ENCODE measurements at places on chromosomes 6 and 20. TPM values are rescaled to one million over a fixed set of nuclear protein-coding genes. Genes with fewer than 3 reads are reported as not detected.

The PSORS1C2 gene
- 52.6 TPM for total RNA-seq

The KCNG1 gene
- not detected for total RNA-seq

The SLC17A3 gene
- total RNA-seq = not detected

The HSPA12B gene
- total RNA-seq = 5.6 TPM

The KIF25 gene
- 0.86 TPM for total RNA-seq

The GSTA2 gene
- not detected for total RNA-seq

The KHDC1 gene
- total RNA-seq = 0.13 TPM

DNA sequence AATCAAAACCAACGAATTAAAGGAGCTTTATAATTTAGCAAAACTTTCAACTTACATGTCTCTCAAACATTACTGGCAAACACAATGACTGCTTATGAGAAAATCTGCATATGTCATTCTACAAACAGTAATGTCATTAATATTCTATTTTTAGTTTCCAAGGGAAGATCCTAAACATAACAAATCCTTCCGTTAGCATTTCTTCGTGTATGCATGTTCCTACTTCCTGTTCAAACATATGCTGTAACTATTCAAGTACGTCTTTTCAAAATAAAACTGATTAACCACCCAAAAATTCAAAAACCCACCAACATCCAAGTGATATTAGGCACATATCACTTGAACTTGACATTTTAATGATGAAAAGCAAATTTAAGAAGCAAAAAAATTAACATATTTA, 131.3 kb downstream of the HACE1 start:
- DNase-seq = no peak

- DNase-seq = no peak
Measured at GRCh38 chr6:30493643-30494250, 4.4 kb downstream of the HLA-E start.

GRCh38 chr6:125095580-125096301, 57.8 kb upstream of the TPD52L1 start:
- no peak for DNase-seq

GRCh38 chr6:163554663-163555062, 140.1 kb downstream of the QKI start:
- peak; percentile 88 for DNase-seq

DNA sequence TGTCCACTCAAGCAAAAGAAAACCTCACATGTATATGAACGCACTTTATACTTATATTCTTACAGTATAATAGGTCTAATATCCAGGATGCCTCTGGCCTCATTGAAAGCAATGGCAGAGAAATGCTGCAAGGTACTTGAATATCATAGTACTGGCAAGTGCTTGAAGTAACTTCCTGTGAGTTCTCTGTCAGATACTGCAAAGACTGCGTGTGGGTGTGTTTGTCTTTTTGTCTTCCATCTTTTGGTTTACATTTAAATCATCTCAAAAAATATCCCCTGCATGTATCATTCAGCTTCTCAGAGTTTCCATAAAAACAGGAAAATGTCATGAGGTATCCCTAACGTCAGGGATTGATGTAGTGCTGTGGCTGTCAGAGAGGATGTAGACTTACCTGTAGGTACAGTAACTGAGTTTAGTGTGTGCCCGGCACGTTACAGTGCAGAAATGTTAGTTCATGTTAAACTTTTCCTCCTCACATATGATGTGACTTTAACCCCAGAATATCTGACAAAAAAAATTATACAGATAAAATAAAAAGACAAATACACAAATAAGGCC, 184.3 kb downstream of the DST start:
- DNase-seq = no peak

- DNase-seq = no peak
Measured at GRCh38 chr6:54473328-54473727, 165.1 kb downstream of the TINAG start.

- no peak for DNase-seq
Measured at GRCh38 chr6:74091136-74091793, 395.3 kb downstream of the CD109 start.

DNA sequence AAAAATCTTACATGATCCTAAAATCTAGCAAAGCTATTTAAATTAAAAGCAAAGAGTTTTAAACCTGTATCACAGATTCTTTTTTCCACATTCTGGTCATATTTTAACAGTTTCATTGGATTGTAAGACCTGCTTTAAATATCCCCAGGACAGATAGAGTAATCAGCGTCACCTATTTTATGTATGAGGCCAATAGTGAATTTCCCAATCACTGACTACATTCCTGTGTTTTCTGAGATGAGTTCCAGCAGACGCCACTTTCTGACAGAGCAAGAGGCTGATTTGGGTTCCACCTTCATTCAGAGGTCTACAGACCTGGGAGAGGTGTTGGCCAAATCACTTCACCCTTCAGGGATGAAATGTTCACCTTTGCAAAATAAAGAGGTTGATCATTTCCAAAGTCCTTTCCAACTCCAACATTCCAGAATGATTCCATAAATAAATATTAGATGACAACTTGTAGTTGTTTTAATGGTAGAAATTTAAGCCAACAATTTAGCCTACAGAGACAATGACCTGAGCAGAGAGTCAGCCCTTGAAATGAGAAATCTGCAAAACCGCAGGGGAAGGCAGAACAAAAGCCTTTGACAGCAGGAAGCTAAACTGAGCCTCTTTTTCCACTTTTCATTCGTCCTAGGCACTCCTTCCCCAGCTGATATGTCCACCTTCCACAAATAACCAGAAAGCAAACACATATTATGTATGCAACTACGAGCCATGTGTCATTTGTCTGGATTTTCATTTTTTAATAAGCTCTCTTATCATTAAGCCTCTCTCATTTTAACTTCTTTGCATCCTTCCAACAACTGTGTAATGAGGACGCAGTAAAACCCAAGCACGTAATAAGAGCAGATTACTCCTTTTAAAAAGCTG, 105.2 kb downstream of the TFAP2A start:
- DNase-seq = no peak

DNA sequence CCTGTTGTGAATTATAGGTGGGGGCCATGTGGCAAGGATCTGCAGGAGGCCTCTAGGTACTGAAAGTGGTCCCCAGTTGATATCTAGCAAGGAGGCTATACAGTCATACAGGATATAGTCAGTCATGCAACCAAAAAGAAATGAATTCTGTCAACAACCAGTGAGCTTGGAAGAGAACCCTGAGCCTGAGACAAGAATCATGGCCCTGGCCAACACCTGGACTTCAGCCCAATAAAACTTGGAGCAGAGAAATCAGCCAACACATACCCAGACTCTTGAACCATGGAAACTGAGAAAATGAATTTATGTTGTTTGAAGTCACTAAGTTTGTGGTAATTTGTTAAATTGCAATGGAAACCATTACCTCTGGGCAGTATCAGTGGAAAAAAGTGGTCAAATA, 370.2 kb downstream of the KIF16B start:
- no peak for DNase-seq

GRCh38 chr6:145904391-145904790, 59.8 kb downstream of the SHPRH start:
- no peak for DNase-seq

- no peak for DNase-seq
Measured at GRCh38 chr6:11460837-11461661, 76.5 kb upstream of the TMEM170B start.

DNA sequence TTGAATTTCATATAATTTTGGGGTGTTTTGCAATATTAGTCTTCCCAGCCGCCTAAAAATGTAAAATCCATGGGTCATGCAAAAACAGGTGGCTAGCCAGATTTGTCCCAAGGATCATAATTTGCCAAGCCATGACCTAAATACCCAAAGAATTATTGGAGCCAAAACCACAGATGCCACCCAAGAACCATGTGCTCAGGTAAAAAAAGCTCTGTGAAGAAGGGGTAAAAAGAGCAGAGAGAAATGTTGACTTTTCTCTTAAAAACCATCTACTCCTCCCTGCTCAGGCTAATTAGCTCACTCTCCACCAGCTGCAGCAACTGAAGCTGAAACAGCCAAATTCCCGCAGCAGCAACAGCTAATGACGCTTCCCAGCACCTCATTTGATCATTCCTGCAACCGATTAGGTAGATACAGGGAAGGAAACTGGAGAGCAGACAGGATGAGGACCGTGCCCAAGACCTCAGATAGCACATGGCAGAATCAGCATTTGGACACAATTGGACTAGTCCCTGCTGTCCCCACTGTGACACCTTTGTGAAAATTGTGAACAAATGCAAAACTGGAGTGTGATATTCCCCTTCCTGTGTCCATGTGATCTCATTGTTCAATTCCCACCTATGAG, 107.9 kb upstream of the NXT1 start:
- DNase-seq = no peak

GRCh38 chr6:63278916-63279315, 40.9 kb downstream of the LGSN start:
- no peak for DNase-seq

- no peak for DNase-seq
Measured at GRCh38 chr20:8362457-8362856, 230.4 kb downstream of the PLCB1 start.

DNA sequence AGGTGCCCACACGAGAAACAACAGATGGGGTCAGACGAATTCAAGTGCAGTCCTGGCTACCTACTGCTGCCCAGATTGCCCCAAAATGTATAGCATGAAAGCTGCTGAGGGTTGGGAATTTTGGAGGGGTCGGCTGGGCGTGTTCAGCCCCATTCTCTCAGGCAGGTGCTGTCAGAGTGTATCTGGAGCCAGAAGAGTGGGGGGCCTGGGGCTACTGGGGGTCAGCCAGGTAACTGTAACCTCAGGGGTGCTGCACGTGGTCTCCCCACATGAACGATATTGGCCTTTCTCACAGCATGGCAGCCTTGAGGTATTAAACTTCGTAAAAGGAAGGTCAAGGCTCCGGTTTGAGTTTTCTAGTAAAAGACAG, 14.6 kb downstream of the SYNDIG1 start:
- no peak for DNase-seq

- DNase-seq = no peak
Measured at GRCh38 chr6:142903812-142904211, 41.2 kb downstream of the HIVEP2 start.

DNA sequence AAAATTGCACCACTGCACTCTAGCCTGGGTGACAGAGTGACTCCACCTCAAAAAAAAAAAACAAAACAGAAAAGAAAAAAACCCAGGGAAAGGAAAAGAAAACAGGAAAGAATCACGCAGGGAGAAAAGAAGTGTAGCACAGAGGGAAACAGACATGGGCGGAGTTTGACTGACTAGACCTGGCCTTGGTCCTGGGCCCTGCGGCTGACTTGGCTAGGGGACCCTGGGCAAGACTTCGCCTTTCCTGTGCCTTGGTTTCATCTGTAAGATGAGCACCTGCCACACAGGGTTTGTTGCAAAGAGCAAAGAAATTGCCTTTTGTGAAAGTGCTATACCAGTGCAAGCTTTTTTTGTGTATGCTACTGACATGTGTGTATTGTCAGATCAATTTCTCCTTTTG, 71.3 kb upstream of the KCNG1 start:
- no peak for DNase-seq

DNA sequence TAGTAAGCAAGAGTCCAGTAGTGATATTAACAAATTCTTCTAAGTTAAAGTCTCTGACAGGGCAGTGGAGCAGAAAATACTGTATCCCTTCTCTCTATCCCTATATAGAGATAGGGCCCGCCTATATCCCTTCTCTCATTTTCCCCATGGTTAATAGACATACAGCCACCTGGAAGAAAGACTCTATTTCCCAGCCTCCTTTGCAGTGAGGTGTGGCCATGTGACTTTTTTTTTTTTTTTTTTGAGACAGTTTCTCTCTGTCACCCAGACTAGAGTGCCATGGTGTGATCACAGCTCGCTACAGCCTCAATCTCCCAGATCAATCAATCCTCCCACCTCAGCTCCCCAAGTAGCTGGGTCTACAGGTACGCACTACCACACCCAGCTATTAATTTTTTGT, 16.7 kb upstream of the CDK5RAP1 start:
- no peak for DNase-seq

DNA sequence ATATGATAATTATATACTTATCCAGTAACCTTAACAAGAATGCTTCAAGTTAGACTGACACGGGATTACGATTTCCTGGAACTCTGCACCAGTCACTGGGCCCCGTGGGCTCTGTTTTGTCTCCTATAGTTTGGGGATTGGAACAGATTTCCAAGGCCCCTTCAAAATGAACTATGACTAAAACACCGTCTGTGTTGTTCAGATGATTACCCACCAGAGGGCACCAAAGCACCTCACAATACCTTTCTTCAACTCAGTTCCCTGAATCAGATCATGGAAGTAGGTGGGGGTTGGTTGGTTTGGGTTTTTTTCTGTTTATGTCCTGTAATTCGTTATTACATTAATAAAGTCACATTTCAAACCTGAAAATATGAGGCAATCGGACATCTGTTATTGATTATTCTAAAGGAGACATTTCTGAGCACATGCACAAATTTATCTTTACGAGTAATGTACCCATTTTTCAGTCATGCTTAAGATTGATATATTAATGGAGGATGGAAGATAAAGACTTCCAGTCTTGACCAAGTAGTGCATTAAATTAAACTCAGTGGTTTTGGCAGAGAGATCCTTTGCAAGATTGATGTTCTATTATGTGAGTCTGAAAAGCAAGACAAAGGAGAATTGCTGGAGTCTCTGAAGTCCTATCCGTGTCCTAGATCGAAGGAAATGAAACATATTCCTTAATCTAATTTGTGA, 112.0 kb upstream of the COL21A1 start:
- peak; percentile 65 for DNase-seq

GRCh38 chr6:148520109-148520841, 177.6 kb downstream of the SASH1 start:
- DNase-seq = no peak

DNA sequence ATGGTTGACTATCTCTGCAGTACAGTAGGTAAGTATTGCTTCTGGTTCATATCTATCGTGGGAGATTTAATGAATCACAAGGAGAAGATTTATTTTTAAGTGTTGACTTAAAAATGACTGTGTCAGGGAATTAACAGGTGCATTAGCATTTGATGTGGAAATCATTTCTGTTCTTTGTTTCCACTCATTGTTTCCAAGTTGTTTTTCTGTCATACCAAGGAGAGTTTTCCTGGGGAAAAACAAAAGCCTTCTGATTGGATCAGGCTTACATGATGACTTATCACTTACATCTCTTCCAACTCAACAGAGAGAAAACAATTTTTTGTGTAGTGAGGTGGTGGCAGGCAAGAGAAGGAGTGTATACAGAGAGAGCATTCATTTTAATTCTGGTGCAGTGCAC, 686.4 kb downstream of the HTR1B start:
- no peak for DNase-seq

Measured in lower leg skin (tissue), 4 donors.